Lower leg skin (tissue), 4 donors: ENCODE measurements at places on chromosomes 11 and 22.

GRCh38 chr22:38074181-38075104 is 9.5 kb downstream of the SLC16A8 start:
- DNase-seq: no peak

- DNase-seq: no peak
These were observed 49.1 kb downstream of the DSCAML1 start for GRCh38 chr11:117747892-117748291.

DNA sequence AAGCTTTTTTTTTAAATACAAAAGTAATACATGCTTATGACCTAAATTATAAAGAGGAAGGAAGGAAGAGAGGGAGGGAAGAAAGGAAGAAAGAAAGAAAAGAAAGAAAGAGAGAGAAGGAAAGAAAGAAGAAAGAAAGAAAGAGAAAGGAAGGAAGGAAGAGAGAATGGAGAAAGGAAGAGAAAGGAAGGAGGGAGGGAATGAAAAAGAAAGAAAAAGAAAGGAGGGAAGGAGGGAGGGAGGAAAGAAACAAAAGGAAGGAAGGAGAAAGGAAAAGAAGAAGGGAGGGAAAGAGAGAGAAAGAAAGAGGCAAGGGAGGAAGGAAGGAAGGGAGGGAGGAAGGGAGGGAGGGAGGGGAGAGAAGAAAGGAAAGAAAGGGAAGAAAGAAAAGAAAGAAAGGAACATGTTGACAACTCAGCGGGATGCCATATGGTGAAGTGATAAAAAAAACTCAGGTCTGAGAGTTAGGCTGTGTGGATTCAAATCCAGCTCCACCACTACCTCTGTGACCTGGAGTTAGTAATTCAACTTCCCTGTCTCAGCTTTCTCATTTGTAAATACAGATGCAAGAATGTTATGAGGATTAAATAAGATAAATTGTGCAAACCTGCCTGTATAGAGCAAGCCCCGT is 9.6 kb upstream of the EED start:
- DNase-seq: no peak

DNA sequence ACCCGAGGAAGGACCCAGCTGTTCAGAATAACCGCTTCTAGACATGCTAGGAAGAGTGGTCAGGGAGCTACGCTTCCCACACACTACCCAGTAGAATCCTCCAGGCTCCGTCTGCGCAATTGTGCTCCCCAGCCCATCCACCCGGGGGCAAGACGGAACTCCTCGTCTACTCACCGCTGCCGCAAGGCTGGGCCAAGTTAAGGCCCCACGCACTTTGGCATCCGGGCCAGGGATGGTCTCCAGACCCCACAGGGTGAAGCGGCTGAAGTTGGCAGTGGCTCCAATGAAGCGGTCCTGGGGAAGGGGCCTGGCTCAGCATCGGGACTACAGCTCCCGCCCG is 757 bp downstream of the RNASEH2C start:
- DNase-seq: no peak

DNA sequence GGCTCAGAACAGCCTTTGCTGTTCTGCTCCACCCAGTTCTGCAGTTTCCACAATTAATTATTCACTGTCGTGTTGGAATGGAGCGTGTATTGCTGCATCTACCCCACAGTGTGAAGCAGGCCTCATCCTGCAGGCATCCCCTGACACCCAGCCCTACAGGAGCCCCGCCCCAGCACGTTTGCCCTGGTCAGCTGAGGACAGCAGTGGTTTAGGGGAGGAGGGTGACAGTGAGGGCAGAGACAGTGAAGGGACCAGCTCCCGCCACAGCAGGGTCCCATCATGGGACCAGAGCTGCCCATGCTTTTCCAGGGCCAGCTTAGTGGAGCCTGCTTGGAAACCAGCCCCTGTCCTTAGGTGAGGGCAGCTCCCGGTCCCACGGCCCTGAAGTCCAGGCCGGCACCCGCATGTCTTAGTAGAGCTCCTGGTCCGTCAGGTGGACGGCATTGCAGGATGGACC is 273.0 kb downstream of the TBC1D22A start:
- DNase-seq: no peak

DNA sequence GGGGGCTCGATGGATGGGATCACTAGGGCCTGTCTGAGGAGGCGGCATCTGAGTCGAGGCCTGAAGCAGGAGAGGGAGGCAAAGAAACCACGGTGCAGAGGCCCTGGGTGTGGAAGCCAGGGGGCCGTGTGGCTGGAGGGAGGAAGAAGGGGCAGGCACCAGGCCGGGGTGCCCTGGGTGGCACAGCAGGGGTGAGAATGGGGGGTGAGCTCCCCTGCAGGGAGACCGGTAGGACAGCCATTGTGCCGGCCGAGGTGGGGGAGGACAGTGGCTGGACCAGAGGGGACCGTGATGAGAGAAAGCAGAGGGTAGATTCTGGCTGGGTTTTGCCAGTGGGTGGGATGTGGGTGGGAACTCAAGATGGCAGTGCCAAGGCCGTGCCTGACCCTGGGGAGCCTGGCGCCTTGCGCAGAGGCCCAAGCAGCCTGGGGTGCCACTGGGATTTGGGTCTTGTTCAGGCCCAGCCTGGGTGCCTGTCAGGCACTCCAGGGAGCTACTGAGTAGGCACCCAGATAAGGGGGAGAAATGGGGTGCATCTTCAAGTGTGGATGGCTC is 18.7 kb downstream of the PHLDA2 start:
- DNase-seq: no peak

- no peak for DNase-seq
These were observed 16.0 kb downstream of the CALCA start for GRCh38 chr11:14956111-14956510.

DNA sequence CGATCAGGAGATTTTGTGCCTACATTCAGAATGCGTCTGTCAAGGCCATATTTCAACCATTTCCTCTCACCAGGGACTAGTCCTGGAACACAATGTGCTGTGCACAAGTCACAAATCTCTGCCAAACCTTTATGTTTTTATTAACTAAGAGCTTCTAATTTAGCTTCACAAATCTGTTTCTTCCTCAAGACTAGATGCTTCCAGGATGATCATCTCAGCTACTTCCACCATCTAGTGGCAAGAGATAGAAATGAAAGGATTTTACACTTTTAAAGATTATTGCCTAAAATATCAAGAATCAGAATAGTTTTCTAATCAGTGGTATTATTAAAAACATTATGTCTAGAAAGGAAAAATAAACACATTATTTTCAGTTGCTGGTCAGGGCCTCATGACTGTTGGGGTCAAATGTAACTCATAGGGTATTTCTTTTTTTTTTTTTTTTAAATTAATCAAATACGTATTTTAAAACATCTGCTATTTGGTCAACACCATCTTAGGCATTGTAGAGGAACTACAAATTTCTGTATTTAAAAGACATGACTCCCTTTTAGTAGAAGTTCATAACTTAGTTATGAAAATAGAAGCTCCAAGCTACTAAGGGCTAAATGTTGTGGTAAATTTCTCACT is 1102.6 kb downstream of the DLG2 start:
- DNase-seq: no peak

DNA sequence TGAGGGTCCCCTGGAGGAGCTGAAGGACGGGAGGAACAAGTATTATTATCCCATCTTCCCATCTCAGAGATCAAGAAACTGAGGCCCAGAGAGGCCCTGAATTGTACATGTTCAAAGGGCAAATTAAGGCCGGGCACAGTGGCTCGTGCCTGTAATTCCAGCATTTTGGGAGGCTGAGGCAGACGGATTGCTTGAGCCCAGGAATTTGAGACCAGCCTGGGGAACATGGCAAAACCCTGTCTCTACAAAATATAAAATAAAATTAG is 8.1 kb downstream of the PLA2G6 start:
- no peak for DNase-seq

DNA sequence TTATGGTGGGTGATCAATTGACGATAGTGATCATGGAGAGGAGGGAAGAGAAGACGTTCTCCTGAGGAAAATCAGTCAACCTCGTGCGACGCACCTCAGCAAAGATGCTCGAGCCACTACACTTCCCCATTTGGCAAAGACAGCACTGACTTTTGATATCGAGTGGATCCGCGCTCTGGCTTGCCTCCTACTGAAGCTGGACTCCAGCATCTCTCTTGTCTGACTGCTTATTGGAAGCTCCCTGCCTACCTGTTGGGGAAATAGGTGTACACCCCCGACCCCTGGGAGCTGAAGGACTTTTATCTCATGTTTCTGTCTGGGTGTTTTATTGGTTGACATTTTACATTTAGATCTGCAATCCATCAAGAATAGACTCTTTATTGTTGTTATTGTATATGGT is 476.8 kb upstream of the B3GAT1 start:
- no peak for DNase-seq

DNA sequence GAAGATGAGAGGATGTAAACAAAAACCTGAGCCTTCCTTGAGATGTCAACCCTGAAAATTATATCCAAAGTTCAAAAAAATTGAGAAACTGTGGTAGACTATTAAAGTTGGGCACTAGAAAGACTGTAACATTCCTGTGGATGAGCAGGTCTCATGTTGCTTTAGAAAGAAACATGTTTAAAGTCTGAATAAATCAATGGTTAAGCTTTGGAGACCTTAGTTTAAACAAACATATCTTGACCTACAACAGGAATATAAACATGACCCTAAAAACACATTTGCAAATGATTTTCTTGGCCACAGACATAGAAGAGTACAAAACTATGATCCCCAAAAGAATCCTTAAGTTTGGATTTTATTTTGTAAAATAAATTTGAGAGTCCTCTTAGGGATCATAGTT is 38.1 kb upstream of the PCF11 start:
- no peak for DNase-seq

DNA sequence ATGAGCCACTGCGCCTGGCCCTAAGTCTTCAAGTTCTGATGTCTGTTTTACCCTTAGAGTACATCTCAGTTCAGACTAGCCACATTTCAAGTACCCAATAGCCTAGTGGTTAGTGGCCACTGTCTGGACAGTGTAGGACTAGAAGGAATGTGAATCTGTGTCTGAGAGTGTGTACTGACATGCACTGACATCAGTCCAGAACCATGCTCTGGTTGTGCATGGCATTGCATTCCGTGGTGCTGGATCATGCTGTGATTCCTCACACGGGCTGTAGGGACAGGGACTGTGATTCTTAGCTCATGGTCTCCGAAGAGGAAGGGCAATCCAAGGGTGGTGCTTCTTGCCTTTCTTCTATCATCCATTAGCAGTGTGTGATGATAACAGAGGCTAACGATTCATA is 41.1 kb downstream of the AMOTL1 start:
- DNase-seq: peak; percentile 4

GRCh38 chr22:27019827-27020226 is 362.4 kb downstream of the MIAT start:
- no peak for DNase-seq

DNA sequence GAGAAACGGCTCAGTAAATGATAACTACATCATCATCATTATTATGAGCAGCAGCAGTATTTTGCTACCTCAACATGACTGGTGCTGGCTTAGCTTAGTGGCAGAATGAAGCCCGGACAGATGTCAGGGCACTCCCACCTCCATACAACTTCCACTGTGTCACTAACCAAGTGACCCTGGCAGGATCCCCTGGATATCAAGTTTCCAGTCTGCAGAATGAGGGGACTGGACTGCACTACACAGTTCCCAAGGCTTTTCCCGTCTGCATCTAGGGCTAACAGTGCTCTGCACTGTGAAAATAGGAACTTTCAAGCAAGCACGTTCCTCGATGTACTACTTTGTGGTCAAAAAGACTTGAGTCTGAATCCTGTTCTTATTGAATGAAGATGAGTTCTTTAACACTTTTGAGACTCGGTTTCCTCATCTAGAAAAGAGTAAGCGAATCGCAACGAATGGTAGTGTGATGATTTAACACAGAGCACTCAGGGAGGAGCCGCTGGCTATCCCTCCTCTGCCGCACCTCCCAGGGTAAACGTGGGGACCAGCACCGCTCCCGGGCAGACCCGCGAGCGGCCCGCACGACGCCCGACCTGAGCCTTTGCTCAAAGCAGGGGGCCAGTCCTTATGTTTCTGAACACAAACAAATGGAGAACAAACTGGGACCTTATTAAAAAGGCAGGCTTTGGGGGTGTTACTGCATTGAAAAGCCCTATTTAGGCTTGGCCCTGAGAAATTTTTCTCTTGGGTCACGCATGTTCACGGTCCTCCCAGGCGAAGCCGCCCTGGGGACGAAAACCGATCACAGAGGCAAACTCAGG is 910 bp downstream of the CLTCL1 start:
- DNase-seq: no peak

- DNase-seq: no peak
These were observed 121.8 kb upstream of the PAX6 start for GRCh38 chr11:31932879-31933278.

GRCh38 chr22:47352920-47353700 is 590.7 kb downstream of the TBC1D22A start:
- peak; percentile 8 for DNase-seq

GRCh38 chr11:116874251-116874650 is 36.8 kb upstream of the APOA1 start:
- DNase-seq: no peak

- no peak for DNase-seq
These were observed 120.4 kb upstream of the TTC12 start for GRCh38 chr11:113193946-113194345.

DNA sequence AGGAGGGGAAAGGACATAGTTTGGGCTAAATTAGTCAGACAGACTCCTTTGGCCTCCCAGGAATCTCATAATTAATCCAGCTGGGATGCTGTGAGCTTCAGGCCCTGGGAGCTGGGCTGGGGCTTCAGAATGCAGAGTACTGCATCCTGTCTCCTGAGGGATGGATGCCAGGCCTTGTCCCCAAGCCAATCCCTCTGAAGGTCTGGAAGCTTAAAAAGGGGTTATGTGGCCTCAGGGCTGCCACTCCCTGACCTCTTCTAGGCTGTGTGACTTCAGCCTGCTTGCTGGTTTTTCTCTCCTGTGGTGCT is 6.9 kb upstream of the LRRC32 start:
- no peak for DNase-seq

- no peak for DNase-seq
These were observed 15.8 kb downstream of the CCND1 start for GRCh38 chr11:69656536-69657455.

GRCh38 chr11:111602865-111603610 is 789 bp downstream of the SIK2 start:
- DNase-seq: no peak

DNA sequence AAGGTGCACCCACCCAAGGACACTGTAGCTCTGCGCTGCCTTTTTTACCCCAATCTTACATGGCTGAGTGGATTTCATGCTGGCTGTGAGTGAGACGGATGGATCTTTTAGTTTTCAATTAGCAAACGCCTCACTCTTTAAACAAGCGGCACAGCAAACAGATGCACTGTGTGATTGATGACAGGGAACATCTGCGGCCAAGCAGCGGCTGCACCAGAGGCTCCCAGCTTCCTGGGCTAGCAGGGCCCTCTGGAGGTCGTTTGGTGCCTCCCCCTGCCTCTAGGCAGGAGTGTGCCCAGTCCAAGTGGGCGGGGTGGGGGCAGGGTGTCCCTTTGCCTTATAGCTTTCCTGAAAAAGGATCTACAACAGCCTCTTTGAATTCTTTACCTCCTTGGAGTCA is 2.1 kb upstream of the DRD2 start:
- DNase-seq: no peak

DNA sequence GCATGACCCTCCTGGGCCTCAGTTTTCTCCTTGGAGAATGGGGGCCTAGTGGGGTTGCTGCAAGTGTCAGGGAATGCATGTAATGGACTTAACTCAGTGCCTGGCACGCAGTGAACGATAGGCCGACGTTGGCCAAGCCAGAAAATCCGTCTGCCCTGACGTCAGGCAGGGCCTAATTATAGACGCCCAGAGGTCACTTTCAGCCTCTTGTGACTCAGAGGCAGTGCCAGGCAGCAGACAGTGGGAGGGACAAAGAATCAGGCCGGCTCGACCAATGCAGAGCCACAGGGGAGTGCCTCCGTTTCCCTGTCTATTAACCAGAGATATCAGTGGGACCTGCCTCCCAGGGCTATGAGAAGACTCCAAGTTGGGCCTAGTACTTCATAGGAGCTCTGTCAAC is 115.0 kb downstream of the MN1 start:
- DNase-seq: no peak
